Upper lobe of right lung (tissue), 1 donor: ENCODE measurements at places on chromosomes 5 and 9.

GRCh38 chr5:28516722-28517121 is 1478.3 kb upstream of the CDH9 start:
- no peak for DNase-seq

DNA sequence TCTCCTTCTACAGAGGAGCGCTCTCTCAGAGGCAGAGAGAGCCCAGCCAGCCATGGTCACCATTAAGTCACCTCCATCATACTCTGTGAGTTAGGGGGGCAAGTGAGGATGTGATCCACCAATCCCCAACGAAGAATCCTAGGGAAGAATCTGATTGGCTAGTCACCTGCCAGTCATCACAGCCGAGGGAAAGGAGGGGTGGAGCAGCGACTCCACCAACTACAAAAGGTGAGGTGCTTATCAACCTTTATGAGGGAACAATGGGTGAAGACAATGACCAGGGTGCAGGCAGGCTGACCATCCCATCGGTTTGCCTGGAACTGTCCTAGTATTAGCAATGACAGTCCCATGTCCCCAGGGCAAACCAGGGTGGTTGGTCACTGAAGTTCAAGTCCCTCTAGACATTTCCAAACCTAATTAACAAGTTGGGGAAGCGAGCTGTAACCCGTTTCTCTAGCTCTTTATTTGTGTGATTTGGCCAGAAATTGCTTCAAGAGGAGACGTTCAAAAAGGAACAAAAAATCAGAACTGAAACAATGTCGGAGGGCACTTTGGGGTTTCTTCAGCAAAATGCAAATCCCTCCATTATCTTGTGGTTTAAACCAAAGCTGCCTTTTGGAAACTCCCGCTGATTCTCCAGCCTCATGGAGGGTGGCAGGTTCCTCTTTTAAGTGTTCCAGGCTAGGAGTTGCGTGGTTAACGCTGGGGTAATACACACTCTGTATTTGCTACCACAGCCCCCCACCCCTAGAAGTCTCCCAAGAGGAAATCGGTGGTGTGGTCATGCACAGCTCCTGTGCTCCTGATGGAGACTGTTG is 18.8 kb upstream of the FCN1 start:
- no peak for DNase-seq

GRCh38 chr9:22529426-22530199 is 83.0 kb downstream of the DMRTA1 start:
- DNase-seq: no peak

- no peak for DNase-seq
These were observed 56.6 kb downstream of the ADAM19 start for GRCh38 chr5:157518963-157519362.

GRCh38 chr5:39148983-39149534 is 70.3 kb downstream of the FYB1 start:
- no peak for DNase-seq

DNA sequence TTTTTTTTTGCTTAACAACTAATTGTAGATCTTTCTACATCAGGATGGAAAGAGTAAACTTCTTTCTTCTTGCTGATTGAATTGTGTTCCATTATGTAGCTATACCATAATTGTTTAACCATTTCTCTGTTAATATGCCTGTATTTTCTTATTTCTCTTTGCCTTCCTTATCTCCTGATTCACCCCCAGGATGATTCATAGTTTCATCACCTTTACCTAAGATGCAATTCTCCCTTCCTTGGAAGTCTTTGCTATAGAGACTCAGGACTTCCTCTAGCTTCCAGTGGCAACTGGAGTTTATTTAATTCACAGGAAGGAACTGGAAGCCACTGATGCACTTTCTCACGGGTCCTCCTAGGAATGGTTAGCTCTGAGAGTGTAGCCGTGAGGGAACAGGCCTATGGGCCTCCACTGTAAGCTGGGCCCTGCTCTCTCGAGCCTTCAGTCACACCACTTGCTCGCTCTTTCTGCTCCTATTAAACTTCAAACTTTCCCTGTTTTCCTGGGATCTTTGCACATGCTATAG is 83.1 kb downstream of the FGF1 start:
- DNase-seq: no peak

DNA sequence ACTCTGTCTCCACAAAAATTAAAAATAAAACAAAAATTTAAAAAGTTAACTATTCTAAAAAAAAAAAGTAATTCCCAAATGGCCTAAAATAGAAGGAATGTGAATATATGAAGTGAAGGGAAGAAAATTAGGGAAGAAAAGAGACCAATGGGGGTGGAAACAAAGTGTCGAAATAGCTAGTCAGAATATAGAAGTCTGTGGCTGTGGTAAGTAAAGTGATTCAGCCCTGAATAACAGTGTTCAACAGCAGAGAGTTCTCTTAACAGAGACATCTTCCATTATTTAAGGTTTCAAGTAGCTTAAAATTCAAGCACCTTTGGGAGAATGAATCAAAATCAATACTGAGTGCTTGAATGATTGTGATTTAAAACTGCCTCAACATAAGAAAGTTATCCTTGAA is 51.7 kb downstream of the LPAR1 start:
- no peak for DNase-seq
